H7 (cell line): ENCODE measurements at places on chromosomes 16 and 17. TPM values are rescaled to one million over a fixed set of nuclear protein-coding genes. Genes with fewer than 3 reads are reported as not detected.

- DNase-seq, result no peak
These were observed 33.7 kb downstream of the USP22 start for GRCh38 chr17:21008992-21009671.

NHLRC4 gene
- 1.1 TPM in 2 replicates for total RNA-seq

DNA sequence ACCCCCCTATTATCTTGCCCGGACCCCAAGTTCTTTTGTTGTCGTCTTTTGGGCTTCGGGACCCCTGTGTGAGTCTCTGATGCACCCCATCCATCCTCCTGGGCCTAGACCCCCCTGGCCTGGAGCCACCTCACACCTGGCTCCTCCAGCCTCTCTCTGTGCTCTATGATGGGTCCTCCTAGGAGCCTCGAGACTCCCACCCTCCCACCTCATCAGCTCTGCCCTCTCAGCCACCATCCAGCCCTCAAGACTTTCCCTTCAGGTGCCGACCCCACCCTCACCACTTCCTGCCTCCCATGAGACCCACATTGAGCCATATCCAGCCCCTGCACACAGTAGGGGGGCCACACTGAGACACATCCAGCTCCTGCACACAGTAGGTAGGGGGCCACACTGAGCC, 8.7 kb upstream of the ATP2A3 start:
- peak; percentile 30 for DNase-seq

DNA sequence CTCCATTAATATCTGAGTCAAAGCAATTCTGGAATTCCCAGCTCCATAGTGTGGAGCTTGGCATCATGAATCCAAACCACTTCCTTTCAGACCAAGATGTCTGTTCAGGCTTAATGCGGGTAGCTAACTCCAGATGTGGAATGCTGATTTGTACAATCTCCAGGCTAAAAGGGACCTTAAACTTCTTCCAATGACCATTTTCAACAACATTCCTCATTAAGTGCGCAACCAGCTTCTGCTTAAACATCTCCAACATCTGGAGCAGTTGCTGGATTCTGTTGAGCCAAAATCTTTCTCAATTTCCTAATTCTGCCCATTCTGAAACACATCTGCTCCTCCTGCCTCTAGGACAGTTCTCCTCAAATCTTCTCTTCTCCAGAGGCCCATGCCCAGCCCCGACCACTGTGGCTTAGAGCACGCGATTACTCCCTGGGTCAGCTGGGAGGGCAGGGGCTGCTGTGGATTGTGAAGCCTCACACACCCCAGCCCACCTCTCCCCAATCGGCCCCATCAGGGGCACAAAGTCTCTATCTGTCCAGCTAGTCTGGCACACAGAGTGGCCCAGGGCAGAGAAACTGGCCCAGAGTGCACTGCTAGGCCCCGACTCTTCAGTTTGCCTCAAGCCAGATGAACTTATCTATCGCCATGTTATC, 36.2 kb downstream of the ASPA start:
- DNase-seq, result no peak

DNA sequence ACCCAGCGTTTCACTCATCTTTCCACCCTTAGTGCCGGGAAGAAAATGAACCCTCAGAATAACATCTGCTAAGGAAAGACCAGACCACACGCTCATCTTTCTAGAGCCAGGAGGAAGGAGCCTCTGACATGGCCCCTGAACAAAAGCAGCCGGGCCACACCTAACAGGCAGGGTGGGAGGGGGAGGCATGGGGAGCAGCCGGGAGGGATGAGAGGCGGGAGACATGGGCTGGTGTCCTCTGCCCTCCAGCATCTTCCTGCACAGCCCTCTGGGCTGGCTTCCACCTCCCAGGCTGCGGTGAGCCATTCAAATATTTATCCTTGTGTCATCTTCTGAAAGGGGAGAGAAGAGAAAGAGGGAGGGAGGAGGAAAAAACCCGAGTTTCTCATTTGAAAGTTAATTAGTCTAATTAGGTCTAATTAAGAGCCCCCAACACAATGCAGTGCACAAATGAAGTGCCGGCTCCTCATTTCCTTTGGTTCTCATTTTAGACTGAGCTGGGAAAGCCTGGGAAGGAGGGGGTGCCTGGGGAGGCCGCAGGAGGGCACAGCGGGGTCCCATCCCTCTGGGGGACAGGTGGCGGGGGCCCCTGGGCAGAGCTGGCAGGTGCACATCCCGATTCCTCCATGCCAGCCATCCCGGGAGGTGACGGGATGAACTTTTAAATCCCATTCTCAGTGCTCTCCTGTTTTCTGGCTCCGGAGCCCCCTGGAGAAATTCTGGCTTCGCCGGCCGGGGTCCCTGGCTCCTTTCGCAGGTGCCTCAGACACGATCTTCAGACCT, 90.5 kb downstream of the ENGASE start:
- peak; percentile 82 for DNase-seq

- no peak for DNase-seq
These were observed 64.1 kb upstream of the LGALS9 start for GRCh38 chr17:27566671-27567562.

DNA sequence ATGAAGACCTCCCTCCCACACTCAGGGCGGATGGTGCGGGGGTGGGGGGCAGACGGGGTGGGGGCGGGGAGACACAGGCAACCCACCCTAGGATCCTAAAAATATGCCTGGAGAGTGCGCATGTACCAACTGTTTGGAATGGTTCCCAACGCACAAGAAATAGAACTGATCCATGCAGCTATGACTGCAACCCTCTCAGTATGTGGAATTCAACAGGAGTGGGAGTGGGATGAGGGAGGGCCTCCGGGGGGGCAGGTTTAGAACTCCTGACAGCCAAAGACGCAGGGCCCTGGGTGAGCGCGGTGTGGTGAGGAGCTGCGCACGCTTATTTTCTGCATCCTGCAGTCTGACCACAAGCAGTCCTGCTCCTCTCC, 1.1 kb upstream of the P2RX5 start:
- DNase-seq, result peak; percentile 38

SLC13A5 gene
- total RNA-seq, result 0.10 and 0.11 TPM in 2 replicates

DNA sequence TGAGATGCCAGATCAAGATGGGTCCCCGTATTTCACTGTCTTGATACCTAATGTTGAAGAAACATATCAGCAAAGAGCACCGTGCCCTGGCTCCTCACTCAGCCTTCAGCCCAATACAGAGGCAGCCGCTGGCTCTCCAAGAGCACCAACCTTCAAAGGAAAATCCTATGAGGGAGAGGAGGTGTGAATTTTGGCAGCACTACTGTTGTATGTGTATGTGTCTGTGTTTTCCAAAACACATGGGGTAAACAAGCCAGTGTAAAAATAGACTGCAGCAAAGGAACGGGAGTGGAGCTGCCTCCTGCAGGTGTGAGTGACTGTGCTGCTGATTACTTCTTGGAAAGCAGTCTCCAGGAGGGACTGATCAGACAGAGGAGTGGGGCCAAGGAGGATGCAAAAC, 194.0 kb upstream of the CDH5 start:
- no peak for DNase-seq

- no peak for DNase-seq
These were observed 14.2 kb downstream of the LYRM9 start for GRCh38 chr17:27878776-27879562.

GRCh38 chr16:89973654-89974335, 25.2 kb downstream of the DEF8 start:
- no peak for DNase-seq

DNA sequence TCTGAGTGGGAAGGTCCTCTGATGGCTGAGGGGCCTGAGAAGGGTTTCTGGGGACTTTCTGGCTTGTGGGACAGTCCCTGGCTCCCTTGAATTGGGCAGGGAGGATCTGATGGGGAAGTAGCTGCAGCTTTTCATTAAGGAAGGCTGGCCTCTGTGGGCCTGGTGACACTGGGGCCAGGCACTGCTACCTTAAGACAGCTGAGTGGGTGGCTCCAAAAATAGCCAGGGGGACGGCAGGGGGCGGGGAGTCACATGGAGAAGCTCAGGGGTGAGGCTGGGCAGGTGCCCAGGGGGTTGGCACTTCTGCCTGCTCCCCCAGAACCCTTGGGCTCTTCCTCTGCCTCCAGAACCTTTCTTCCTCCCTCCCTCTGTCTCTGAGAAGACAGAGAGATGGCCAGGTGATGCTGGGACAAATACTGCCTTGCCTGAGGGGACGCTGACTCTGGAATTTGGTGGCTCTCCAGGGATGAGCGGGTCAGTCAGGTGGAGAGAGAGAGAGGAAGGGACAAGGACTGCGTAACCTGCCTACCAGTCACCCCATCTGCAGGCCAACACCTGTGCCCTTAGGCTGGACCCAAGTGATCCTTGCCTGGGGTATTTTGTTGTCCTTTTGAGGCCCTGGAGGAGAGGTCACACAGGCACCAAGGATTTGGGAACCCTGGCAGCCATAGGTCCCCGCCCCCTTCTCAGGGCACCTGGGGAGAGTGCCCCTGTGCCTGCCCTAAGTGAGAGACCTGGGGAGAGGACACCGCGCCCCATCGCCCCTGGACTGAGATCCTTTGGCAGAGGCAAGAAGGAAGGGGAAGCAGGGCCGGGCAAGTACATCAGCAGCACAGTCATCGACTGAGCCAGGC, 1.7 kb upstream of the SGCA start:
- no peak for DNase-seq

DNA sequence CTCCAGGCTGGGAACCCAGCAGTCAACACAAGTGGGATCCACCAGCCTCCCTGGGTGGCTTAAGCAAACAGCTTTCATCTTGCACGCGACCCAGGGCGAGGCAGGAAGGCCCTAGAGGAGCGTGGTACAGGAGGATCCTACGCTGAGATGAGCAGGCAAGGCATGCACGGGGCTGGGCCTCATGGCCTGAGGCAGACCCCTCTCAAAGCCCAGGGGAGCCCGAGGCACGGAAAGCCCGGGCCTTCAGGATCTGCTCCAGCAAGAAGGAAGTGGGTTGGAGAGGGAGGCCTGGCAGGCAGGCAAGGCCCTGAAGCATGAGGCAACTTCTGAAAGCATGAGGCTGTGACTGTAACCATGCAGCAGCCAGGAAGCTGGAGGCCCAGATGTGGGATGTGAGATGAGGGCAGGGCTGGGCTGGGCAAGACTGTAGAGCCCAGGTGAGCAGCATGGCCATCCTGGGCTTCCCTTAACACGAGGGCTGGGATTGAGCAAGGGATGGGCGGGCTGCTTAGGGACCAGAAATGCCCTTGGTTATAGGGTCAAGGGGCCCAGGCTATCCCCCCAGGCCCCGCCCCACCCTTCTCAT, 338.7 kb downstream of the C16orf95 start:
- DNase-seq, result no peak
